ENCODE measurements at places on chromosomes 13 and 19. TPM values are rescaled to one million over a fixed set of nuclear protein-coding genes. Genes with fewer than 3 reads are reported as not detected.

DNA sequence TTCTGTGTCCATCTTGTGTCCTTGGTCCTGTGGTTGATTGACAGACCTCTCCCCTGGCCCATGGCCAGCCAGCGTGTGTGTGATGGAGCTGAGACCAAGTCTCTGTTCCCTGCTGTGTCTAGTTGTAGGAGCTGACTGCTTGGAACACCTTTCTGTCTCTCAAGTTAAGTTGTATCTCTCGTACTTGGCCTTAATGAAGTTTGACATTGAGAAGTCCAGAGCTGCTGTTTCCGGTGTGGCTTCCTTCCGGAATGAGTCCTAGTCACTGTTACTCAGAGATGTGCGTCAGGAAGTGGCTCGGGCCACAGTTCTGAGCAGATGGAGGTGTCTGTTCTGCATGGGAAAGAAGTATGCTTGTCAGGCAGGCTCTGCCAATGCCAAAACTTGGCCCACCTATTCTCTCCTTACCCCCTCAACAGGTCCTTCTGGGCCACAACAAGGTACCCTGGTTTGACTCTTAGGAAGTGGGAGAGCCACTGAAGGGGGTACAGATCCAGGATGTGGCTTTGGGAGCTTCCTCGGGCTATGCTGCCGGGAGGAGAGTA, 54.3 kb downstream of the GATAD2A start:
- DNase-seq: peak; percentile 79

GRCh38 chr13:108985166-108985565, 355.8 kb downstream of the MYO16 start:
- DNase-seq: no peak

SCGB2B2 gene
- 0.90 TPM for total RNA-seq

DHDH gene
- not detected for total RNA-seq

KIR2DL4 gene
- 0.37 TPM for total RNA-seq

DNA sequence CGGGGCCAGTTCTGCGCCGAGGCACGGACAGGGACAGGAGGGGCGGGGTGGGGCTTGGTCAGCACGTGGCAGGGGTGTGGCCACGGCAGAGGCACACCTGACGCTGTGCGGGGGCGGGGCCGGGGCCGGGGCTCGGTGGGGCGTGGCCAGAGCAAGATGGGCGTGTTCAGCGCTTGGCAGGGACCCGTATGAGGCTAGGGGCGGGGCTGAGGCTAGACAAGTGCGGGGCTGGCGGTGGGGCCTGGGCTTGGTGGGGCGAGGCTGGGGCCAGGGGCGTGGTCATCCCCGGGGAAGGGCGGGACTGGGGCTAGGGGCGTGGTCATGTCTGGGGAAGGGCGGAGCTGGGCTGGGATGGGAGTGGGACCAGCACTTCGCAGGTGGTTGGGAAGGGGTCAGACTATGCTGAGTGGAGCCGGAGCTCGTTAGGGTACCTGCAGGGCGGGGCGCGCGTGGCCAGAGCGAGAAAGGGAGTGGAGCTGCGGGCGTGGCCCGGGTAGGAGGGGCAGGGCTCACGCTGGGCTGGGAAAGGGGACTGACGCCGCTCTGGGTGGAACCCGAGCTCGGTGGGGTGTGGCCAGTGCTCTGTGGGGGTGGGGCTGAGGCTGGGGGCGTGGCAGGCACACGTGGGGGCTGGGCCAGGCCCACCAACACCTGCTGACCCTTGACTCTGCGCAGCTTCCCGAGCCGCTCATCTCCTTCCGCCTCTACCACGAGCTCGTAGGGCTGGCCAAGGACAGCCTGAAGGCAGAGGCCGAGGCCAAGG, 12.8 kb downstream of the POLR2E start:
- peak; percentile 85 for DNase-seq

DNA sequence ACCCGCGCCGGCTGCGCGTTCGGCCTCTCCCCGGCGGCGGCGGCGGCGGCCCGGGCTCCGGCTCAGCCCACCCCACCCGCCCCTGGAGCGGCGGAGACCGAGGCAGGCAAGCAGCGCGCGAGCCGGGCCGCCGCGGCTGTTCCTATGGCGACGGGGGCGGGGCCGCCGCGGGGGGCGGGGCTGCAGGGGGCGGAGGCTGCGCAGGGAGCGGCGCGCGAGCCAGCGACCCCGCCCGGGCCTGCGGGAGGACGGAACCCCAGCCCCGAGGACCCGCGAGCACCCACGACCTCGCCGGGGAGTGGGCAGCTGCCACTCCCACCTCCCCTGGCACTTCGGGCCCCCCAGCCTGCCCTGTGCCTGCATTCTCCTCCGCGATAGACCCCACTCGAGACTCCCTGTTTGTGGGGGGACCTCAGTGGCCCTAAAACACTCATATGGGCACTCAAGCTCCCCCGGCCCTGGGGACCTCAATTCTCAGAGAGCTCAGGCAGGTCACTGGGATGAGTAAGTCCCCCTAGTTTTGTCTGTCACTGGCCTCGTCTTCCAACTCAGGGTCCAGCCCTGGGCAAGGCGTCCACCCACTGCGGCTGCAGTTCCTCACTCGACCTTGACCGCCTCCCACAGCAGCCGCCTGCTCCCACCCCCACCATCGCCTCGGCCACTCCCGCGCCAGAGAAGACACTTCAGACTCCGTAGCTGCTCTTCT, at the start of gene CTXN1:
Gene CTXN1 (minus strand): TSS at position 115 of the 706 bp plus-strand sequence. CDS start 597 bp downstream, outside the sequence.
- peak; percentile 90 for DNase-seq

WDR87 gene
- total RNA-seq: not detected

DNA sequence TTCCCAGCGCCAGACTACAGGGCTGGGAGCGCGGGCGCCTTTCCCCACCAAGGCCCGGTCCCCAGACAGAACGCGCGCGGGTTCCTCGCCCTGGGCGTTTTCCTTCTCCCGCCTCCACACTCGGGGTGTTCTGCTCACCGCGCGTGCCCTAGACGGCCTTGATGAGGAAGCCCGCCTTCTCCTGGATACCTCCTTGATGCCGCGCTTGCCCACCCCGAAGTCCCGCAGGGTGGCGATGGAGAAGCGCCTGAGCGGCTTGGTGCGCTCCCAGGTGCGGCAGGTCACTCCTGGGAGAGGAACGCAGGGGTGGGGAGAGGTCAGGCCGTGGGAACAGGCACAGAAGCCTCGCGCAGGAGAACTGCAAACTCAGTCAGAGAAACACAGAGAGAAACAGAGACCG, 34.8 kb downstream of the CYP2B6 start:
- no peak for DNase-seq

PGLYRP2 gene
- total RNA-seq: not detected

- DNase-seq: no peak
Measured at GRCh38 chr13:66009241-66009640, 1220.9 kb downstream of the PCDH9 start.

- peak; percentile 94 for DNase-seq
Measured at GRCh38 chr13:76980075-76980718, 11.7 kb upstream of the CLN5 start.
